Stimulated activated CD4-positive, alpha-beta T cell treated with anti-CD3 and anti-CD28 coated beads, Interleukin-15, amount 100 ng/mL, for 48 hours (primary cell): ENCODE measurements at places on chromosomes 12 and 14.

DNA sequence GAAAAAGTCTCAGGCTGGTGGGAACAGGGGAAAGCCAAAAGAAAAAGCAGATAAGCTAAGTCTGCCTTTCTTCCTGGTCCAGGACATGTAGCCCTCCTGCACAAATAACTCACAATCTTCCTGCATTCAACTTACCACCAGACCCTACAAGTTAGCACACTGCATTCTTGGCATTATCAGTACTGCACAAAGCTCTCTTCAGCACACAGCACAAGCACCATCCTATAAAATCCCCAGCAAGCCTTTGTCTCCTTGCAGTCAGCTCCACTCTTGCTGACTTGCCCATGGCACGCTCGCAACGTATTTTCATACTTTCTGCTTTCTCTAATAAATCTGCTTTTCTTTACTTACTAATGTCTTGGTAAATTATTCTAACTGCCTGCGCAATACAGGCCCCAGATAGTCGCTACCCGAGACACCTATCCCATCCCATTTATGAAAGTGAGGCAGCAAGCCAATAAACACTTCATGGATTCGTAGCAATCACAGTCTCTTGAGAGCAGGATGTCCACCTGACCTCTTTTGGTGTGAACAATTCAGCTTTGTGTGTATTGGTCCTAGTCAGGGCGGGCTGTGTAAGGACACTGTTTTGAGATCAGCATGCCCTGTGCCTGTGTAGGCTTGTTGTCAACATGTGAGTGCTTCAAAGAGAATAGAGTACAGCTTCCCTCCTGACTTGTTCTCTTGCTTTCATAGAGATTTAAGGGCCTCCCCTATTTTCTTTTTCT, 49.0 kb downstream of the TMEM117 start:
- DNase-seq, result no peak

- DNase-seq, result no peak
Observed at GRCh38 chr14:103385929-103386712, 906 bp downstream of the MARK3 start.

GRCh38 chr14:22291406-22291805, 297.6 kb downstream of the DAD1 start:
- no peak for DNase-seq

DNA sequence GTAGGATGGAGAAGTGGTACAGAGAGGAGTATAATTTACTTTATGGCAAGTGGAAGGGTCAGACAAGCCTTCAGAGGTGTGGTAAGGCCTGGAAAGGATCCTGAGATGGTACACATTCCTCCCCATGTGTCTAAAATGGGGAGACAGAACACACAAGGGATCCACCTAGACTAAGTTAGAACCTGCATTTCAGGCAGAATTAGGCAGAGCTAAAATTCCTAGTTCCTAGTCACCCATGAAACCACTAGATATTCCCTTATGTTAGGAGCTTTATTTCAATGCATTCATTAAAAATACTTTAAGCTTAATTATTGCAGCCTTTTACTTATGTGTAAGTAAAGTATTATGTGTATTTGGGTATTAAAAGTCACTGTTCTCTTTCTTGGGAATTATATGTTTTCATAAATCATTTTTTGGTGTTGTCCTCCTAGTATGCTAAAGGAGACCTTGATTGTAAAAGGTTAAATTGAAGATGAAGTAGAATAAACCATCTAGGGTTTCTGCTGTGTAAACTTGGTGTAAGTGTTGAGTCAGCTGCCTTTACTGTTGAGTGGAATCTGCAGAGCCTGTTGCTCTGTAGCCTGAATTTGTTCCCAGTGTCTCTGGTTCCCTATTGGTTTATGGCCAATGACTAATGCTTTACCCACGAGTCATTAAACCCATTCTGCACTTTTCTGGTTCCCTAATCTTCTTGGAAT, 423.2 kb downstream of the ATP23 start:
- no peak for DNase-seq

GRCh38 chr12:21941506-21942376, 515 bp upstream of the ABCC9 start:
- no peak for DNase-seq

DNA sequence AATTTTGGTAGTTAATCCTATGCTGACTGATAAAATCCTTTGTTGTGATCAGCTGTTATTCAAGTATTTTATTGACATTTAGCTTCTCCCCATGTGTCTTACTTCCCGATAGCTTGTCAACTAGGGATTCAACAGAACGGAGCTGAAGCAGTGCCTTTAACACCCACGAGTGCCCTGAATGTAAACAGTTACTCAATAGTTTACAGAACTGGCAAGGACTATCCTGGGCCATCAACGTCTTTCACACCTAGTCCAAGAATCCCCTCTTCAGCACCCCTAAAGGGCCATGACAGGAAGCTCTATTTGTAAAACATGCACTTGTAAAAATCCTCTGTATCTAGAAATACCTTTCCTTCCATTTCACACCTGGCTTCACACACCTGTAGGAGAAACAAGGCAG, 45.3 kb downstream of the SETD3 start:
- DNase-seq, result no peak

GRCh38 chr12:131454418-131455217, 256.3 kb upstream of the SFSWAP start:
- peak; percentile 36 for DNase-seq

GRCh38 chr12:21718944-21719650, 55.4 kb downstream of the KCNJ8 start:
- no peak for DNase-seq

- DNase-seq, result no peak
Observed at GRCh38 chr12:102913453-102914226, 3.4 kb downstream of the PAH start.

DNA sequence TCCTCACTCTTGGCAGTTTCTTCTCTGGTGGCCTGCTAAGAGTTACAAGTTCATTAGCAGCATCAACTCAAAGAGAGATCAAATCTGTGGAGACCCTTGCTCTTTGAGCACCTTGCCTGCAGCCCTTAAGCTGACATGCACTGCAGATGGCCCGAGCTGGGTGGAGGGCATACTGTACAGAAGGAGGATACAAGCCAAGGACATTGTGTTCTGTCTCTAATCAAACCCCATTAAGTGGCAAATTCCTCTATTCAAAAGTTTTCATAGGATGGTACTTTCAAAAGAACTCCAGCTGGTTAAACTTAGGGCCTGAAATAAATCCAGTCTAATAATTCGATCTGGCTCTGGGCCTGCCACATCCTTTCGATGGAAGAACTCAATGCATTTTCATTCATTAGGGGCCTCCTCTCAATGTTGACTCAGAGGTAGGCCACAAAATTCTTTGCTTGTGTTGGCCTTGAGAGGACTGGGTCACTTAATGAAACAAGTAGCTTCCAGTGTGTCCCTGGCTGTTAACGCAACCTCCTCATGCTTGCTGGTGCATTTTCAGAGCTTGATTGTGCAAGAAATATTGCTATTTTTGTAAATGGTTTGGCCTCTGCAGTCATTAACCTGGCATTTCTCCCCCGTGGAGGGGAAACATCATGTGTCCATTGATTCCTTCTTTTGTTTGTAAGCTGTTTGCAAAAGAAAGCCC, 318.2 kb downstream of the NUAK1 start:
- DNase-seq, result no peak

DNA sequence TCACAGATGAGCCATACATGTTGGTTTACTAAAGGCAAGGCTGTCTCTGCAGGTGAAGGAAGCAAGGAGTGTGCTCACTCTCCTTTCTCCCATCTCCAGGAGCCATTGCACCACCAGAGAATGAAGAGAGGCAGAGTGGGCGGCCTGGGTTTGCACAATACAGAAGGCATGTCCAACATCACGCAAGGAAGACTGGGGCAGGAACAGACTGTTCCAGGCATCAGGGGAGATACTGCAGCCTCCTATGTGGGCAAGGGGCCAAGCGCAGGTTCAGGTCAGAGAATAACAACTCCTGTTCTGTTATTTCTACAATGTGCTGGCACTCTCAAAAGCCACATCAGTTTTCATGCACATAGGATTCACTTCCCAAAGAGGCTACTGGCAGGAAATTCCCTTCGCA, 1.7 kb upstream of the TMEM229B start:
- no peak for DNase-seq

- no peak for DNase-seq
Observed at GRCh38 chr12:42716491-42716891, 126.9 kb upstream of the PRICKLE1 start.

GRCh38 chr12:23707270-23707669, 242.2 kb downstream of the SOX5 start:
- no peak for DNase-seq

DNA sequence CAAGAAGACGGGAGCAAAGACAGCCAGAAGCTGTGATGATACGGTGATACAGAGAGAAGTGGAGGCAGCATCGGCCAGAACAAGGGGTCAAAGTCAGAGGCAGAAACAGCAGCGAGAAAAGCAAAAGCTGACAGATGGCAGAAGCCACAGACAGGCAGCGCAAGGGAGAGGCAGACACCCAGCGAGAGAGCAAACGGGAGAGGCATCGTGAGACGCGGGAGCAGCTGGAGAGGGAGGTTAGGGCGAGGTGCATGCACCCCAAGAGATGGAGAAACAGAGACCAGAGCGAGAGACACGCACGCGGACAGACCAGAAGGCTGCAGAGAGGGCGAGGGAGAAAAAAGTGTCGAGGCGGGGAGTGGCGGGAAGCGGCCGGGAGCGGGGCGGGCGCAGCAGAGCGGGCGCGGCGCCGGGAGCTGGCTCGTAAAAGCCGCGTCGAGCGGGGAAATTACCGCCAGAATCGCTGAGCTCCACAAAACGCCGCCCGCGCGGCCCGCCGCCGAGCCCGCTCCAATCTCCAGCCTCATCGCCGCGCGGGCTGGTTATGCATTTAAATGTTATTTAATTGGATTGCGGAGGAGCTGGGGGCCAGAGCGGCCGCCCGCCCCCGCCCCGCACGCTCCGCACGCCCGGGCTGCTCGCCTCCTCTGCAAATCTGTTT, 15.6 kb downstream of the SMUG1 start:
- no peak for DNase-seq

- DNase-seq, result peak; percentile 21
Observed at GRCh38 chr12:116687888-116688287, 50.0 kb downstream of the SPRING1 start.

DNA sequence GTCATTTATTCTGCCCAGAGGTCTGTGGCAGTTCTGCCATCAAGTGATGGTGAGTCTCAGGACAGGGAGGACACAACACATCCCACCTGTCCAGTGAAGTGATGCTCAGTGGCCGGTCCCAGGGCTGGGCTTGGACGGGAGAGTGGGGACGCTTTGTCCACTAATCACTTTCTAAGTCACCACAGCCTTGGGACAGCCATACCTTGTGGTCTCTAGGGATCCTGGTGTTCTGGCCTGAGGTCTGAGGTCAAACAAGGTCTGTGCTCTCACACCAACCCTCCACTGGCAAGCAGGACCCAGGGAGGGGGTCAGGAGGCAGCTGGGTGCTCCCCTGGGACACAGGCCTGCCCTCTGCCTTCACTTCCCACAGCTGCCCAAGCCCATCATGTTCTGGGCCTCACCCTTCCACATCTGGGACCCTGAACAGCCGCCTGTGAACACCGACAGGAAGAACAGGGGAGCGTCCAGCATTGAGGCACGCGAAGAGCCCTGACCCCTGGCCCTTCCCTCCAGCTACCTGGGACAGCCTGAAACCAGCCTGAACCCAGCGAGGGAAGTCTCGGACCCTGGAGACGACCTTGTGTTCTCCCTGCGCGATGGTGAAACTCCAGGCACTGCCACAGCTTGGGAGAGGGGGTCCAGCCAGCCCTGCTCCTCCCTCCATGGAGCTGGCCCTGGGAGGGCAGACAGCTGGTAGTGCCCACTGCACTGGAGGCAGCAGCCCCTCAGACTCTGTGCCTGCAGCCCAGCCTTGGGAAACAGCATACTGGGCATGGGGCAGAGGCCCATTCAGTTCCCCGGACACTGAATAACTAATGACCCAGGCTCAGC, 19.7 kb upstream of the GPR132 start:
- DNase-seq, result no peak

DNA sequence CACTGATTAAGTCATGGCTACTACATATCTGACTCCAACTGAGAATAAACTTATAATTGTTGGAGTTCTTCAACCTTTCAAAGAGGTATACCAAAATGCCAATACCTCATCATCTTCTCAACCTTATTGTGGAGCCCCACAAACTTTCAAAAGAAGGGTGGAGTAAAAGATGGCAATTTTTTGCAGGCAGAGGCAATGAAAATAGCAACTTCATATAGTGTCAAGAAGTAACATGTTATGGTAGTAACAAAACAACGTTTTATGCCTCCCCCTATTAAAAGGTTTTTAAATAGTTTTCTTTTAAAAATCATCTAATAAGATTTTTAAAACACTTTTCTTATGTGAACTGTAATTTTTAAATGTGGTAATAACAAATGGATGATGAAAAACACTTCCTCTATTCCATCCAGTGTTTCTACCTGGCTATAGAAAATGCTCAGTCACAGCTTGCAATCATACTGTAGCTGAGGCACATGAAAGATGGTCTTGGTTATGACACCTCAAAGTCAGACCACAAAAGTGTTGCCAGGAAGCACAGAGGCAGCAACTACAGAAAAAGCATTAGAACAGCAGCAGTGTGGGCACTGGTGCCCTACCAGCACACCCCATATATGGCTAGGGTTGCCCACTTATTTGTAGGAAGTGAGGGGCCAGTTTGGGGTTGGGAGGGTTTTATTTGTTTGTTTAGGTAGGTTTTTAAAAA, 7.0 kb downstream of the PPP1R12A start:
- no peak for DNase-seq

- no peak for DNase-seq
Observed at GRCh38 chr12:52796839-52797528, 1.1 kb upstream of the KRT3 start.

DNA sequence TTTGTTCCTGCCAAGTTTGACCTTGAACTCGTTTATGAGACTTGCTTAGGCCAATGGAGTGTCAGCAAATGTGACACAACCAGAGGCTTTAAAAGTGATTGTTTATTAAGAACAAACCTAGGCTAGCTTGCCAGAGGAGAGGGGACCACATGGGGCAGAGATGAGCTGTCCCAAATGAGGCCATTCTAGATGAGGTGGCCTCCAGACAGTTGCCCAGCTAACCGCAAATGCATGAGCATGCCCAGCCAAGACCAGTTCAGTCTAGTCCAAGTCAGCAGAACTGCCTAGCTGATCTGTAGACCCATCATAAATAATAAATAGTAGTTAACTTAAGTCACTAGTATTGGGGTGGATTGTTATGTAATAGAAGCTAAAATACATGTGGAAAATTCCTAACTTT, 172.8 kb upstream of the DYRK2 start:
- DNase-seq, result no peak

DNA sequence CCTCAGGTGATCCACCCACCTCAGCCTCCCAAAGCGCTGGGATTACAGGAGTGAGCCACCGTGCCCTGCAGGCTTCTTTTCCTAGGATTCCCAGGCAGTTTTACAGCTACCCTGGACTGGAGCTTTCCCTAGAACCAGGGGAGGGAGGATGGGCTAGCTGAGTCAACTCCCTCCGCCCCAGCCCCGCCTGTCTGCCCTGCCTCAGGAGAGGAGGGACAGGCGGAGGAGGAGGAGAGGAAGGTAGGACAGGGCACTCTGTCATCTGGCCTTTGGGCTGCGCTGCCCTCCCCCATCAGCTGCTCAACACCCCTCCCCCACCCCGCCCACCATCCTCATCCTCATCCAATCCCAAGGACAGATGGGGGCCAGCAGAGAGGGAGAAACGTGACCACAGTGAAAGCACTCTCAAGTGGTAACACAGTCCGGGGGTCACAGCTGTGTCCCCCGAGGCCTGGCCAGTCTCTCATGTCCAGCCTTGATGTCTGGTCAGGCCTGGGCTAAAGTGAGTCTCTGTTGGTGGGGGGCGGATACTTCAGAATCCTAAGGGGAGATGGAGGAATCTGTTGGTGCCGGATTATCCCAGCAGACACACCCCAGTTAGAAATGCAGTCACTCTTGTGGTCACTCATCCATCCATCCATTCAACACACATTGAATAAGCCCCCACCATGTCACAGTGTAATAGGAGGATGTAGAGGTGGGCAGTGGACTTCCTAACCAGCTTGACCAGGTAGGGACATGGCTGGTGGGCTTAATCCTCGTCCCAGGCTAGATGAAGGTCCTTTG, 12.3 kb downstream of the FIGNL2 start:
- DNase-seq, result no peak
